ENCODE measurements at places on chromosomes 6 and 20. TPM values are rescaled to one million over a fixed set of nuclear protein-coding genes. Genes with fewer than 3 reads are reported as not detected.

Gene CST5
- polyA plus RNA-seq, result 0.47 TPM

GRCh38 chr6:64902596-64902995, 804.4 kb downstream of the EYS start:
- no peak for DNase-seq

DNA sequence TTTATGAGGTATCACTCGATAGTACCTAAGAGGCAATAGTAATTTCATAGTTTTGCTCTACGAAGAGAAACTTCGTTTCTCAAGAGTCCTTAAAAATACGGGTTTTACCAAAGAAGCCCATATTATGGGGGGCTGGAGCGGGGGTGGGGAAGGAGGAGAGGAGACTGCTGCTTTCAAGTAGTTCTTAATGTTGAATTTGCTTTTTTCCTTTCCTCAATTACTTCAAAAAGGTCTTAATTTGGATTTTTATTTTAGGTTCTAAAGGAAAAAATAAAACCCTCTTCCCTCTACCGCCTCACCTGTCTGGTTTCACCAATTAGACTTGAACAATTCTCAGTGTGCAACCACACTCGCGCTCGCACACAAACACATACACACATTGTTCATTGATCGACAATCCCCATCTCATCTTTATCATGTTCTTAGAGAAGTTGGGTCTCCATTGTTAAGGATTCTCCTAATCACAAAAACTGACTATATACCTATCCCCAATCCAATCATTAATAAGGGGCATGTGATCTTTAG, 97.2 kb downstream of the HFE start:
- DNase-seq, result no peak

Gene CST4
- not detected for polyA plus RNA-seq

DNA sequence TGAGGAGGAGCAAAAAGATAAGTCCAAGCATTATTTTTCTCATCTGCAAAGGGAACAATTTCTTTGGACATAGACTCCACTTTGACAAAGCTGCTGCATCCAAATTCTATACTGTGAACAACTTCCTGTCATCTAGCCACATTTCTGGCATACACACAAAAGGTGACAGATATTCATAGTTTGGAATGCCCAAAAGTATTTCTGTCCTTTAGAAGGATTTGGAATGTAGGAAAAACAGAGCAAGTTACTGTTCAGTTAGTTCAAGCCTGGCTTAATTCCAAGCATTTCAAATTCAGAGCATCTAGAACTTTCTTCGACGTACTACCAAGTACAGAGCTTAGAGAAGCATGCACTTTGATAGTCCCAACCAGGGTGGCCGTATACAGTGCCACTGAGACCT, 134.0 kb downstream of the PDE7B start:
- DNase-seq, result no peak

GRCh38 chr6:26416288-26416687, 14.2 kb downstream of the BTN3A1 start:
- DNase-seq, result no peak

Measured in right renal cortex interstitium (tissue), 3 donors.